ENCODE measurements at places on chromosomes 7 and 10.
A peak's percentile ranks its signal among the peaks of the same experiment; 100 is the strongest.

DNA sequence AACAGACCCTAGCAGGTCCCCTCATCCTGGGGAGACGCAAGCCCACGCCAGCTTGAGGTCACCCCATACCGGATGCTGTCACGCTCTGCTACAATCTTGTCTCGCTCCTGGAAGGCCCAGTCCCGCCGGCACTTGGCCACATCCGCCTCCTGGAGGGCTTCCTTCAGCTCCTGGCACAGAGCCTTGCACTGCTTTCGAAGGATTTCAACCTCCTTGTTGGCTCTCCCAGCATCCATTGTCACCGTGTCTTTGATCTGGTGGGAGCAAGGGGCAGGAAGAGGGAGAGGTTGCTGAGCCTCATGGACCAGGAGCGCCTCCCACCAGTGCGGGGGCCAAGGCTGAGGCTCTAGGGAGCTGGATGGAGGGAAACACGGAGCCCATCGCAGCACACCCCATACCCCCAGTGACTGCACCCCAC lies 90.9 kb downstream of the DLG5 start:
- no peak for DNase-seq

- DNase-seq: no peak
Observed at GRCh38 chr7:18278316-18278715, 217.2 kb upstream of the HDAC9 start.

GRCh38 chr7:146346096-146346495 lies 229.5 kb downstream of the CNTNAP2 start:
- DNase-seq: no peak

- no peak for DNase-seq
Observed at GRCh38 chr10:15606377-15606776, 113.3 kb downstream of the ITGA8 start.

- DNase-seq: no peak
Observed at GRCh38 chr7:95863-96260, 96.5 kb upstream of the FAM20C start.

- DNase-seq: no peak
Observed at GRCh38 chr10:3902054-3902808, 117.2 kb upstream of the KLF6 start.

DNA sequence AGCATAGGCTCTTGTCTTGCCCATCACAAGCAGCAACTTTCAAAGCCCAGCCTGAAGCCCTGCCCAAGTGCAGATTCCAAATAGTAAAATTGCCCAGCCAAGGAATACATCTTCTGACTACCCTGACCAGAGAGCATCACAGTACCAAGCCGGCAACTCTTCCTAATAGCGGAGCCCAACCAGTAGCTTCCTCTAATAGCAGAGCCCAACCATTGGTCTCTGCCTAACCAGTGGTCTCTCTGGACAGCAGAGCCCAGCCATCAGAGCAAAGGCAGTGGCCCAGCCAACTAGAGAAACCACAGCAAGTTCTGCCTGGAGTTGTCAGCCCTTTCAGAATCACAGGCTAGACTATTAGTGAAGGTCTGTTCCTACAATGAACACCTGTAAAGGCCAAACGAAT lies 285.6 kb downstream of the HGF start:
- peak; percentile 78 for DNase-seq

Measured in cardiac septum (tissue), 1 donor.